ENCODE measurements at places on chromosomes 13 and 19.

DNA sequence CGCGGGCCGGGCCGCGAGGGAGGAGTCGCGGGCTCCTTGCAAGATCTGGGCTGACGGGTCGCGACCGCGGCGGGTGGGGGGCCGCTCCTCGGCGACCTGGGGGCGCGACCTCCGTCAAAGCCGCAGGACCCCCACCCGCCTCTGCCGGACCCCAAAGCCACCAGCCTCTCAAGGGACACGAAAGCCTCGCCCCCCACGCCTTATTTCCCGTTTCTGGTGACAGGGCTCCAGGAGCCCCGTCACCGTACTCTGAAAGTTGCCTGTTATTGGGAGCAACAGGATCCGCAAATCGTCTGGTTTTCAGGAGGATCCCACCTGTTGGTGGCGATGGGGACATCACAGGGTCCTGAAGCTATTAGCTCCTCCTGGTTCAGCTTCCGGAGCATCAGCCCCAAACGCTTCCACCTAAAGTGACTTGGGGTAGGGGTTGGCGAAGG lies 530 bp downstream of the MAU2 start:
- DNase-seq: peak; percentile 34

- no peak for DNase-seq
Observed at GRCh38 chr13:27130979-27131623, 40.5 kb downstream of the USP12 start.

DNA sequence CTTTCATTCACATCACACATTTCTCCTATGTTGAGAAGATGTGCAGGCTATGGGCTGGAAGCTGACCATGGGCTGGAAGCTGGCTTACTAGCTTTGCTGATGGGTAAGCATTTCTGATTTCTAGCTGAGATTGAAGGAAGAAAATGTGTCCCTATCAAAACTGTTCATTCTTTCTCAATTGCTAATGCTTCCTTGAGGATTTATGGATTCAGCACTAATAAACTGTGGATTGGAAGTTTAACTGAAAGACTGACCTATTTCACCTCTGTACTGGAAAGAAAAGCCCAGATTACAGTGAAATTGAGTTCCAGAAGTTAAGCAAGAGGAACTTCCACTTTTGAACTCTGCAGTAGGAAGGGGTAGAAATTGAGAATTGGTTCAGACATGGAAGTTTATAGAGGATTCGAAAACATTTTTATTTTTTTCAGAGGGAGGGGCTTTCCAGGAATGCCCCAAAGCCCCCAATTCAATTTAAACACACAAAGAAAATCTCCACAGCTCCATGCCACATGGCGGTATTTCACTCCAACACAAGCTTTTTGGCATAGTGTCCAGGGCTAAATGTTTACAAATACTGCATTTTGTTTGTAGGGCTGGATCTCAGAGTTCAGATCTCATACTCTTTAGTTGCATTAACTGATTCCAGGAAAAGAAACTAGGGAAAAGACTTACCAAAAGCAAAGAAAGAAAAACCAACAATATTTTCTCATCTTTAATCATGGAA lies 61.2 kb upstream of the ARGLU1 start:
- no peak for DNase-seq

DNA sequence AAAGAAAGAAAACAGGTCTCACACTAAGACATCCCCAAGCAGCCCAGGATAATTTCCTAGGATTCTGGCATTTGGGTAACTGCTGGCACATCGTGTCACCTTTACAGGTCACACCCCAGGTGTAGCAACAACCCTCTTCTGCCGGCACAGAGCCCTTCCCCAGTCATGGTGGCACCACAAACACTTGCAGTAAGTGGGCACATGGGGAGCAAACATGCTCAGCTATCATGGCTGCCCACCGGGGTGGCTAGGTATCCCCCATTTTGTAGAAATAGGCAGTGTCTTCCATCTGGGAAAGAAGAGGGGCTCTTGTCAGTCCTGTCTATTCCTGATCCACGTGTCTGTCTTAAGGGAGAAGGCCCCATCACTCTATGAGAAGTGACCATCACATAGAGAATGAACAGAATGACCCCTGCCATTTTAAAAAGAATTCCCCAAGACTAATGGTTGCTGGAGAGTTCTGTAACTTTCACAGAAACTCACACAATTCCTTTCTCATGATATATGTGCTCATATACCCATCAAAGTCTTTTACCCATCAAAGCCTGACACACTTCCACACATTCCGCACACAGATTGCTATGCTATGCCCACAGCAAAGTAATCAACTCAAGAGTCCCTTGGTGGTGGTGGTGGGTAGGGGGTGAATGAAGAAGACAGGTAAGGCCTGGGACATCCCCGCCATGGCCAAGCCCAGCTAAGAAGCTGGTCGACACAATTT lies 33.3 kb downstream of the BRD4 start:
- DNase-seq: no peak

DNA sequence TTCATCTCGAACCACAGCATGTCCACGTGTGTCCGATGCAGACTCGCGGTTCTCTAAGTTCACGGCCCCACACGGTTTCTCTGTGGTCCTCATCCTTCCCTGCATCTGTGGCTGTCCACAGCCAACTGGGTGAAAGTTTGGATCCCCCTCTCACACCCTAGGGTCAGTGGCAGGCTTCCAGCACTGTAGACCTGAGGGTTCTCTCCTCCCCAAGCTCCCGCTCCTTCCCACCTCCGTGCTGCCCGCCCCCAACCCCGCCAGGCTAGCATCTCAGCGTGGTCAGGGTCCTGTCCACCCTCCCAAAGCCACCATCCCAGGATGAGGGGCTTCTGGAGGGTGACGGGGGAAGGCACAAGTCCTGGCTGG lies 3.0 kb downstream of the ANGPTL4 start:
- DNase-seq: no peak

DNA sequence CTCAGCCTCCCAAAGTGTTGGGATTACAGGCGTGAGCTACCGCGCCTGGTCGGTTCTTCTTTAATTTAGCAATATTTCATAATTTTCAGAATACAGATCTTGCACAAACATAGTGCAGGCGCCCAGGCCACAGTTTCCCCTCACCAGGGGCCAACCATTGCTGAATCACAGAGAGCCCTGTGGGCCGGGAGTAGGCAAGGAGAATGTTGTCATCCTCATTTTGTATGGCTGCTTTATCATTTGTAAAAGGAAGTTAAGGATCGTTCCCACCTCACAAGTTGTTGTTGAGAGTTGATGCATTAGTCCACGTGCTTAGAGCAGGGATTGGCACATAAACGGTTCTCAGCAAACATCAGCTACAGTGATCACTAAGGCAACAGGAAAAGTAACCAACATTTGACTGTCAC lies 30.2 kb downstream of the MEIS3 start:
- DNase-seq: no peak

DNA sequence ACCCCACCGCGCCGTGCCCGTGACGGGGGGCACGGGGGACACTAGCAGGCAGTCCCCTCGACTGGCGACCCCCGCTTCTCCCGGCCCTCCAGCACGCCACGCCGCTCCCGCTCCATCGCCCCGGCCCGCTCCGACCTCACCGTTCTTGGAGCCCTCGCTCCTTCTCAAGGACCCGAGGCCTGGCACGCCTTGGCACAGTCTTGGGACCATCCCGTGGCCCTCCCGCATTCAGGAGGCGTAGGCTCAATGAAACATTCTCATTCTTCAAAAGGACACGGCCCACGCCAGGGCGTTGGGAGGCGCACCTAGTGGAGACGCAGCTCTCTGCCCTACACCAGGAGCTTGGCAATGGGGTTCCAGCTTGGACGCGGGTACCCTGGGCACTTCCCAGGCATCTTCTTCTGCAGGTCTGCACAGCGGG lies 473 bp upstream of the CERS1 start:
- DNase-seq: peak; percentile 21

DNA sequence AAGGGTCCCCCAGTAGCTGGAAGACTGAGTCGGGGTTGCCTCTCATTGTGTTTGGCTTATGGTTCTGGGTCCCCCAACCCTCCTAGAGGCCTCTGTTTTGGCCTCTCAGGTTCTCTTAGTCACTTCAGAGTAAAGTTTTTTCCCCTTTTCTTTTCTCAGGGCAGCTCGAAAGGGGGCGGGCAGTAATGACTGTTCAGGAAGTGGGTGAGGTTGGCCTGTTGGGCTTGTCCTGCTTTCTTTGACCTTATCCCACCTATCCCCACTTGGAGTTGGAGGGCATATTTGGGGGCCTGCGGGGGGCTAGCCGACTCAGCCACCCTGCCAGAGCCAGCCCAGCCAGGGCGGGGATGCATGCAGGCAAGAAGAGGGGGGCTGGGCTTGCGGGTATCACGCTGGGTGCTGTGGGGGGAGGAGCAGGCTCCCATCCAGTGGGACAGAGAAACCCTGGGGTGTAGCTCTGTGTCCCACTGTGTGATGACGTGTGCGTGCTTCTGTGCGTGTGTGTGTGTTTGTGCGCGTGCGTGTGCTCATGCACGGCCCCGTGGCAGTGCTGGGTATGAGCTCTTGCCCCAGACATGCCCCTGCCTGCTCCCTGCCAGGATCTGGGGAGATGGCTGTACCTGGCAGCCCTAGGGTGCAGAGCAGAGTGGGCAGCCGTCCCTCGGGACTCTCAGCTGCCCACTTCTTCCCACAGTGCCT lies 1.4 kb downstream of the CIC start:
- DNase-seq: peak; percentile 84

GRCh38 chr19:13066933-13067807 lies 35.5 kb downstream of the LYL1 start:
- DNase-seq: no peak

DNA sequence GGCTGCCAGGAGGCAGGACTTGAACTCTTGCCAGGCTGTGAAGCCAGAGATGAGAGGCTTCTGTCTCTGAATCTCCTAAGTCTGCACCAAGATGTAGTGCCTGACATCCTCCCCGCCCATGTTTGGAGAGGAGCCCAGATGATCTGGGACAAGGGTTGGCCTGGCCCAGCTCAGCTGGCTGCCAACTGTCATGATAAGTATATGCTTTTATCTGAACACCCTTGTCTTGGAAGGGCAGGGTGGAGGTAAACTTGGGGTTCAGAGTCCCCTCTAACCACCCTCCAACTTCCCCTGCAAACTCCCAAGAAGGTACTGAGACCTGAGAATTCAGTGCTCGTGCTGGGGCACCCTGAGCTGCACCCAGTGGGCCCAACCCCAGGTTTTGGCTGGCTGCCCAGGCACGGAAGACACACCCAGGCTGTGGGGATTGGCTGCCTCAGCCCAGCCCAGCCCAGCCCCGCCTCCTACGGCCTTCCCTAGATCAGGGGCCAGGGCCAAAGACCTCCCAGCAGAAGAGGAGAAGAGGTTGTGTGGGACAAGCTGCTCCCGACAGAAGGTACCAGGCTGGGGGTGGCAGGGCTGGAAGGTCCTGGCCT lies at the start of gene CYP4F12:
CYP4F12 (plus strand) TSS at position 508 of the 596 bp plus-strand sequence. CDS start 443 bp downstream, outside the sequence.
- DNase-seq: no peak

- peak; percentile 39 for DNase-seq
Observed at GRCh38 chr19:3608750-3609322, 2.2 kb upstream of the TBXA2R start.

DNA sequence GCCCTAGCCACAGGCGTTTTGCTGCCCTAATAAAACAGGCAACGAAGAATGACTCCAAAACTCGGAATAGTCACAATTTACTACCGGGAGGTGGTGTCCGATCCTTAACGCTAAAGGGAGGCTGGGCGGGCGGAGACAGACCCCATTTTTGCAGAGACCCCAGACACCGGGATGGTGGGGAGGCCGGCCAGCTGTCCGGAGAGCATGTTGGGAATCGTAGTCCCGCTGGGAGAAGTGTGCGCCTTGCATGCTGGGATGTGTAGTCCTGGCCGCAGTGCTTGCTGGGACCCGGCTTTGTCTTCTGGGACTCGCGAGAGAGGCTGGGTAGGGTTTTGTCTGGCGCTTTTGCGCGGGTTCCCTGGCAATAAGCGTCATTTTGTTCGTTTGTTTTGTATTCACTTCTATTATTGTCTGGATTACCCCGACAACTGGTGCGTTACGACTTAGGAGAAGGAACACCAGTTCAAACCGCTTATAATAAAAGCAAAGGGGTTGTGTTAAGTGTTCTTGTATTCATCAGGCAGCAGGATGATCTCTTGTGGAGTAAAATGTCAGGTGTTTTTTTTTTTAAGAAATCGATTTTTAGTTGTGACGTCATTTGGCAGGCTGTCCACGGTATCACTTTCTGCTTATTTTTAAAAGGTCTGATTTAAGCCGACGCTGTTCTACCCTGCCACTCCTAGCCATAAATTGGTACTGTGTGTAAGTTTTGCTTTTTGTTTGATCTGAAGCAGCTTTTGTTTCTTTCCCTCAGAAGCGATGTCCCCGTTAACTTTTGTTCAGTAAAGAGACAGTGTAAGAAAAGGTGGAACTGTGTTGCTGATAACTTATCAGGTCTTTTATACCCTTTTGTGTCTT lies 676 bp upstream of the HSPH1 start:
- peak; percentile 99 for DNase-seq

DNA sequence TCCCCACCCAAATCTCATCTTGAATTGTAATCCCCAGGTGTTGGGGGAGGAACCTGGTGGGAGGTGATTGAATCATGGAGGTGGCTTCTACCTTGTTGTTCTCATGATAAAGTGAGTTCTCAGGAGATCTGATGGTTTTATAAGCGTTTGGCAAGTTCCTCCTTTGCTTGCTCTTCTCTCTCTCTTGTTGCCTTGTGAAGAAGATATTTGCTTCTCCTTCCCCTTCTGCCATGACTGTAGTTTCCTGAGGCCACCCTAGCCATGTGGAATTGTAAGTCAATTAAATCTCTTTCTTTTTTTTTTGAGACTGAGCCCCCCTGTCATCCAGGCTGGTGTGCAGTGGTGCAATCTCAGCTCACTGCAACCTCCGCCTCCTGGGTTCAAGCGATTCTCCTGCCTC lies 34.4 kb downstream of the VSTM1 start:
- peak; percentile 33 for DNase-seq

- no peak for DNase-seq
Observed at GRCh38 chr13:43269037-43269481, 245.7 kb downstream of the DNAJC15 start.

- no peak for DNase-seq
Observed at GRCh38 chr13:75685239-75685697, 49.1 kb downstream of the LMO7 start.

- DNase-seq: no peak
Observed at GRCh38 chr13:74274916-74275315, 140.7 kb upstream of the KLF12 start.

DNA sequence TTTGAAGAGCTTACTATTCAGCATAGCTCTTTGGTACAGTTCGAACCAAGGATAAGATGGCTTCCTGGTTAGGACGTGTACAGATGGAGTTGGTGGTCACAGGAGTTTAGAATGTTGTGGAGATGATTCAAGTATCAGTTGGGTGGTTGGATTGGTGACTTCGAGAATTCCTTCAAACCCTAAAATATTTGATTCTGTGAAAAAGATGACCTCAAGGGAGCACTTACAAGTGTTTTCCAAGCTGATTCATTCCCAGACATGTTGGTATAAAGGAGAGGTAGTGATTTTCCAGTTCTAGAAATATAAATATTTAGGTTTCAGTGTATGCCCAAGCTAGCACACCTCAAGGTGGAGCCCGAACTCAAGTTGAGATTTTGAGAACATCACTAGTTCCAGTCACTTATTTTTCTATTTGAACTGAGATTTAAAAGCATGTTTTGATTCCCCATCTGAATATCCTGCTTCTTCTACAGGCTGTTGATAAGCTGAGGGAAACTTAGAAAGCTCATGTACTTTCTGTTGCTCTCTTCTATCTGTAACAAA lies 306.1 kb downstream of the DCT start:
- DNase-seq: no peak

Measured in common myeloid progenitor, CD34-positive (primary cell).